ENCODE measurements at places on chromosomes 6 and 20.

DNA sequence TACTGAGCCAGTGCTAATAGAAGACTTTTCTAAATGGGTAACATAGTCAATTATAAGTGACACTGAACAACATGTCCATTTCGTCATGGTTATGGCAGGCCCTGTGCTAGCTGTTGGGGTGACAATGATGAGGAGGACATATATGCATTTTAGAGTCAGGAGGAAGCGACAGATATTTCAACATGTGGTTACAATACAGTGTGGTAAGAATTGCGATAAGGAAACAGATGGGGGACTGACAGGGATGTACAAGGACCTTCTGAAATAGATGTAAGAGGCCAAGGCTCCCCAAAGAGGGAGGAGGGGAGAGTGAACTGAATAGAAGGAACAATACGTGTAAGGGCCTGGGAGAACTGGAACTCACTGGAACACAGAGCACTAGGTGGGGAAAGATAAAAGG is 11.7 kb downstream of the MMP24 start:
- no peak for DNase-seq

DNA sequence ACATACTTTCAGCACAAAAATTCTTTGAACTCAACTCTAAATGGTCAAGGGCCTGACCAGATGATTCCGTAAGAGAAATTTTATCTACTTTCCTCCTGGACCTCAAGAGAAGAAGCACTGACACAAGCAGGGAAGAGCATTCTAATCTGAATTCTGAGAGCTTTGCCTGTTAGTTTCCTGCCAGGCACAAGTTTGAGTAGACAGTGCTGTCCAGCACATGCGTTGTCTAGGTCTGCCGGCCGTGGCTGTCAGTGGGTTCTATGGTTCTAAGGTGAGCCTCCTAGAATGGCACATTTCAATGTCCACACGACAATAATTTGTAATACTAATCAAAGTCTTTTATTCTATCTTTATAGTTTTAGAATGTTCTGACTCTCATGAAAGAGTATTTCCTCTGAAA is 91.9 kb downstream of the RFPL4B start:
- no peak for DNase-seq

DNA sequence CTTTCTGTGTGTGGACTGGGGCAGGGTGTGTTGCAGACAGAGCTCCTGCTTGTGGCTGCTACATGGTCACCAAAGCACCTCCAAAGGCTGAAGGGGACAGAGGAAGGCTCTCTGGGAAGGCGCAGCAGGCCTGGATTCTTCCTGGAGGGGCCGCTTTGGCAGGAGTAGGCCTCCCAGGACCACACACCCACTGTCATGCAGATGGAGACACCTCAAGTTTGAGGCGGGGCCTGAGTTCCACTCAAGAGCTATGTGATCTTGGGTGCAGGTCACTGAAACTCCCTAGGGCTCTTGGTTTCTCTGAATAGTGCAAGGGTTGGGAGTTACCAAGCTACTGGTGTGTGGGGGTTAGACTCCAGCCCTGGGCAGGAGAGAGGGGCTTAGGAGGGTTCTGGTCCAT is 27.9 kb downstream of the EFCAB8 start:
- DNase-seq, result no peak

GRCh38 chr6:49499623-49500022 is at the start of gene GLYATL3:
Gene GLYATL3 (plus strand): TSS chr6:49499923. CDS start chr6:49511991, 12,068 bp downstream.
- no peak for DNase-seq

All from tibial nerve (tissue), 4 donors.